GM13977 (cell line): ENCODE measurements at places on chromosomes 11 and 22.

GRCh38 chr11:124359566-124359965 is 24.7 kb downstream of the OR8B2 start:
- no peak for DNase-seq

DNA sequence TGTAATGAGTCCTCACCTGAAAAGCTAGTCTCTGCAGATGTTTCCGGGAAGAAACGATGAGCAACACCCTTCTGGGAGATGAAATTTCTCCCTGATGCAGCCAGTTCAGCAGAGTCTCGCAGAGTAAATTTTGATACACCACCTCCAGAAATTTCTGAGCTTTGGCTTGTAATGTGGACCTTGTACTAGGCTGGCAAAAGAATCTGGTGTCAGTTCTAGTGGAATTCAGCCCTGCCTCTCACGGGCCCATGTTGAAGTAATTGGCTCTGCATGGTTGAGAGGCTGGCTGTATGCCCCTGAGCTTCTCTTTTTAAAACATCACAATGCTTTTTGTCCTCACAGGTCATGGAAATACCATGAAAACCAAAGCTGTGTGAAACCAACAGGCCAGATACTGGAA is at the start of gene GLYAT:
Gene GLYAT (minus strand): TSS at position 125 of the 400 bp plus-strand sequence. CDS start 7,447 bp downstream, outside the sequence.
- no peak for DNase-seq

DNA sequence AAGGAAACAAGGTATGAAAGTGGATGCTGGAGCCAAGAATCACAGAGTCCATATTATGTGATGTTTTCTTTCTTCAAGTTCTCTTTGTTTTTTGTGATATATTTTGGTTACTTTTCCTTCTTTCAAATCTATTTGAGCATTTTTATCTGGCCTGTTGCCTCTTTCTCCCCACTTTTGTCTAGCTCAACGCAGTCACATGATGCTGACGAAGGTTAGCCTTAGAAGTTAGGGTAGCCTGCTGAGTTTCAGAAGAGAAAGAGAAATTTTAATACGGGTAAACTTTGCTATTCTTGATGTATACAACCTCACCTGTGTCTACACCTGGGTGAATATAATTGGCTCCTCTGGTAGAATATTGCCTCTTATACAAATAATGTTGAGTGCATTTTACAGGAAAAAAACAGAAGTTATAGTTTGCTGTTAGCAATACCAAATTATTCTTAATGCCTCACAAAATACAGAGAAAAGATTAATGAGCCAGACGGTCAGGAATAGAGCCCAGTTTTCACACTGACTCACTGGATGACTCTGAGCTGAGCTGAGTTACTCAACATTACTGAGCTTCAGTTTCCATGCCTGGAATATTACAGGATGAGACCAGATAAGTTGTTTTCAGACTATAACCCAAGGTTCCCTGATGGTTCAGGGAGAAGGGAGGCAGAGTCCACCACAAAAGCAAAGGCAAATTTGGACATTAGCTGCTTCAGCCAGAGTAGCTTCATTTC is 161.6 kb upstream of the BDNF start:
- DNase-seq: no peak

- peak; percentile 63 for DNase-seq
These were observed 16.2 kb upstream of the CASTOR1 start for GRCh38 chr22:30305519-30305905.

GRCh38 chr11:89184021-89184420 is 6.3 kb downstream of the TYR start:
- no peak for DNase-seq

- DNase-seq: no peak
These were observed 117.6 kb upstream of the FGF3 start for GRCh38 chr11:69936771-69937170.

DNA sequence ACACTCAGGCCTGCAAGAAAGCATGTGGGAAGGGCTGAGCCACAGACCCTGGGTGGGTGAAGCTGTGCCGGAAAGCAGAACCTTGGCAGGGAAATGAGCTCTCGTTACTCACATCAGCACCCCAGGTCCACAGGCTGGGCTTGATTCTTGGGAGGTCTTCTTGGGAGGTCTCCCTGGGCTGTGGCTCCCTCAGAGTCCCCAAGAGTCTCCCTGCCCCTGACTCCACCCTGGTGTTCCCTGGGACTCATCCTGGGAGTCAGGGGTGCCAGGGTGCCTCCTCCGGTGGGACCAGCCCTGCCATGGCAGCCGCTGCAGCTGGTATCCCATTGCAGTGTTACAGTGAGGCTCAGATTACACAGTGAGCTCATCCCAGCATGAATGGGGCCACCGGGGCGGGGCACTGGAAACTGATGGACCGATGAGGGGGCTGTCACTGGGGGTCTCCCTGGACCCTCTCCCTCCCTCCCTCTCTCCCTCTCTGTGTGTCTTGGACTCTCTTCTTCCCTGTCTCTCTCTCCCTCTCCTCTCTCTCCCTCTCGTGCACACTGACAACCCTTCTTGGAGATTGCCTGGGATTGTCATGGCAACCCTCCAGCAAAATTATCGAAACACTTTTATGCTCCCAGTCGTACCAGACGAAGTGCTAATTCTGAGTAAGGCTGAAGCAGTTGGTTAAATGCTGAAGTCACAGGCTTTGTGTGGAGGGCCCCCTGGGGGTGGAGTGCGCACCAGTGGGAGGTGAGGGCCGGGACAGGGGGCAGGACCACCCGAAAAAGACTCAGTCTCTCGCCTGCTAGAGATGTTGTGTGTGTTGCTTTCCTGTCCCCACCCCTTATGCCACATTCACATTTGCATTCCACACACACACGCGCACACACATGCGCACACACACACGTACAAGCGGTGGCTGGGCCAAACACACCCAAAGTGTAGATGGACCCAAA is 8.6 kb upstream of the C11orf96 start:
- no peak for DNase-seq

DNA sequence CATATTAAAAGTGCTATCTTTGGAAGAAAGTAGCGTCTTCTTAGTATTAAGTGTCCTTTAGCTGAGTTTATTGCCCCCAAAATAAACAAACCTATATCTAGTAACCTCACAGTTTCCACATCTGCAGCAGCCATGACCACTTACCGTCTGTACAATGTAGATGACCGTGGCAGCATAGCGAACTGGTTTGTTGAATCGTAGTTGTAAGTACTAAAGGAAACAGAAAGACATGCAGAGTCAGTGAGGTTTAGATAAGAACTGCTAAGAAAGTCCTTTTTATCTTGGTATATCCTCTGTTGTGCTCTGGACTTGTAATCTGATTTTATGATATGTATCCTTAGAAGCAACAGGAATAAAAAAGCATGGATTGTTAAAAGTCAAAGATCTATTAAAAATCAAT is 9.4 kb downstream of the SLC5A12 start:
- DNase-seq: no peak

GRCh38 chr11:121039971-121040613 is 16.2 kb downstream of the TBCEL start:
- no peak for DNase-seq

DNA sequence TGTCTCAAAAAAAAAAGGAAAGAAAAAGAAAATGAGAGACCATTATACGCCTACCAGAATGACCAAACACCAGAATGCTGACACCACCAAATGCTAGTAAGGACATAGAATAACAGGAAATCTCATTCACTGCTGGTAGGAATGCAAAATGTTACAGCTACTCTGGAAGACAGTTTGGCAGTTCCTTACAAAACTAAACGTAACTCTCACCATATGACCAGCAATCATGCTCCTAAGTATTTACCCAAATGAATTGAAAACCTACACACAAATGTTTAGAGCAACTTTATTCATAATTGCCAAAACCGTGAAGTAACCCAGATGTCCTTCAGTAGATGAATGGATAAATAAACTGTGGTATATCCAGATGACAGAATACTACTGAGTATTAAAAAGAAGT is 7.2 kb downstream of the CHKA start:
- no peak for DNase-seq
